ENCODE measurements at places on chromosomes 3 and 15.

- no peak for DNase-seq
Measured at GRCh38 chr3:58161435-58162398, 49.1 kb downstream of the DNASE1L3 start.

DNA sequence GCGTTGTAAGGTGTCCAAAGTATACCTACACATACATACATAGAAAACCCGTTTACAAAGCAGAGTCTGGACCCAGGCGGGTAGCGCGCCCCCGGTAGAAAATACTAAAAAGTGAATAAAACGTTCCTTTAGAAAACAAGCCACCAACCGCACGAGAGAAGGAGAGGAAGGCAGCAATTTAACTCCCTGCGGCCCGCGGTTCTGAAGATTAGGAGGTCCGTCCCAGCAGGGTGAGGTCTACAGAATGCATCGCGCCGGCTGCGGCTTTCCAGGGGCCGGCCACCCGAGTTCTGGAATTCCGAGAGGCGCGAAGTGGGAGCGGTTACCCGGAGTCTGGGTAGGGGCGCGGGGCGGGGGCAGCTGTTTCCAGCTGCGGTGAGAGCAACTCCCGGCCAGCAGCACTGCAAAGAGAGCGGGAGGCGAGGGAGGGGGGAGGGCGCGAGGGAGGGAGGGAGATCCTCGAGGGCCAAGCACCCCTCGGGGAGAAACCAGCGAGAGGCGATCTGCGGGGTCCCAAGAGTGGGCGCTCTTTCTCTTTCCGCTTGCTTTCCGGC, 318.6 kb downstream of the FGF12 start:
- no peak for DNase-seq

- no peak for DNase-seq
Measured at GRCh38 chr3:61532739-61533500, 28.5 kb upstream of the PTPRG start.

GRCh38 chr3:127167315-127168043, 25.5 kb upstream of the PRR23E start:
- DNase-seq: no peak

DNA sequence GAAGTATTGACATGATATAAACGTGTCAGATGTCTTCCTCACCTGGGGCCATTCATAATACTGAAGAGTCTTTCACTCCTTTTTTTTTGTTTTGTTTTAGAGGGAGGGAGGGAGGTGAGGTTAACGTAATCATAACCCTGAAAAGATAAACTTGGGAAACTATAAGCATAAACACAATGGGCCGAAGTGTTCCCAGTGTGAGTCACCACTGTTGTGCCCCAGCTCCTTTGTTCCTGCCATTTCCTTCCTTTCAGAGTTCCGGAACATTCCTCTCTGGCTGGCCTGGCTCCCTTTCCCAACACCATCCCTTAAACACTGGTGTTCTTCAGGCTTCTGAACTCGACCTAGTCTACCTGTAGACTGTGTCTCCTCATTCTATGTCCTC, 18.6 kb downstream of the PLD1 start:
- DNase-seq: no peak

DNA sequence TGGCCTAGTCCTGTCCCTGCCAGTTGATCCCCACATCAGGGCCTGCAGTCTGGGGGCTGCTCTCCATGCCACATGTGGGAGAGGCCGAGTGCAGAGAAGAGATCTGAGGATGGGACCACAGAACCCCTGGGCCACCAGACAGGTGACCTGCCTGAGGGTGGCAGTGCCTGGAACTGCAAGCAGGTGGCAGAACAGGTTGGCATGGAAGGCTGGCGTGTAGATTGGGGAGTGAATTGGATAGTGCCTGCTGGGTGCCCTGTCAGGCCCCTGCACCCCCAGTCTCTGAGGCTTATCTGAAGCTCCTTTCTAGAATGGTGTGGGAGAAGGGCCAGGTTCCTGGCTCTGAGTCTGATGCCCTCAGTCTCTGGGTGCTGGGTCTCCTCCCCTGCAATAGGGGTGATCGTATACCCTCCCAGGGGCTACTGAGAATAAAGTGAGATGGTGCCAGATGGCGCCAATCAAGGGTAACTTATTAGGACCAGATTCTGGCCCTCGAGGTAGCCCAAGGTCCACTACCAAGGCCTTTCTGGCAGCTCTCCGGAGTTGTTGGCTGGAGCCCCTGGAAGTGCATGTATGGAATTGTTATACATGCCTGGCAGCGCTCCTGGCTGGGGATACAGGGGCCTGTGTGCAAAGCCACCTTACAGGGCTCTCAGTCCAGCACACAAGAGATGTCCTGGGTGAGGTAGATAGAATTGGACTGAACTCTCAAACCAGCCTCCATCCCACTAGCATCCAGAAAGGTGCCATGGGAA, 15.7 kb downstream of the C3orf18 start:
- no peak for DNase-seq

DNA sequence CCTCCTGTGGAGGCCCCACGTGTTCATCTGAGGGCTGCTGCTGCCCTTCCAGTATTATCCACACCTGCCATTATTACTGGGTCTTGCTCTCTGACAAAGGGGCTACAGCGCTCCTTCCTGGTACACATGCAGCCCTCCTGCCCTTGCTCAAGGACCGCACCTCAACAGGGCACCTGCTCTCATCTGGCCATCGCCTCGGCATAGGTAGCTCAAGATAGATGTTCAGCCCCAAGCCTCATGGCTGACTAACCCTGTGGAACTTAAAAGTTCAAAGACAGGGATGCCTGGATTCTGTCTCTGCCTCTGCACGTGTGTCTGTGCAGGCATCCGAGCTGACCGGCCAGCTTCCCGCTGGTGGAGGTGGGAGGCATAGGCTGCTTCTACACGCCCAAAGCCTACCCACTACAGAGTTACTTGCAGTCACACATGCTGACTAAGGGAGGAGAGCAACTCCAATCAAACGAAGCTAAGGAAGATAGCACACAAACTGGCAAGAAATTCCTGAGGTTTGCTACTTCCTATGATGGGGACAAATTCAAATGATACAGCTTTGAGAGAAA, 152.5 kb upstream of the ATP10A start:
- DNase-seq: no peak

- peak; percentile 61 for DNase-seq
Measured at GRCh38 chr3:172522871-172523818, at the start of gene TNFSF10. Gene TNFSF10 (minus strand): TSS chr3:172523430. CDS start chr3:172523384, 46 bp downstream.

- DNase-seq: no peak
Measured at GRCh38 chr15:47620960-47621681, 96.2 kb upstream of the SEMA6D start.

- DNase-seq: no peak
Measured at GRCh38 chr15:95664450-95664849, 666.0 kb upstream of the NR2F2 start.

- DNase-seq: peak; percentile 74
Measured at GRCh38 chr15:76994971-76995945, at the start of gene PSTPIP1. Gene PSTPIP1 (plus strand): TSS chr15:76995126. CDS start chr15:76995574, 448 bp downstream.

GRCh38 chr3:44434834-44435510, 42.5 kb downstream of the ZNF445 start:
- no peak for DNase-seq

GRCh38 chr3:62805106-62805505, 70.1 kb downstream of the CADPS start:
- DNase-seq: no peak
